AG08395 (cell line): ENCODE measurements at places on chromosomes 11 and 22.

DNA sequence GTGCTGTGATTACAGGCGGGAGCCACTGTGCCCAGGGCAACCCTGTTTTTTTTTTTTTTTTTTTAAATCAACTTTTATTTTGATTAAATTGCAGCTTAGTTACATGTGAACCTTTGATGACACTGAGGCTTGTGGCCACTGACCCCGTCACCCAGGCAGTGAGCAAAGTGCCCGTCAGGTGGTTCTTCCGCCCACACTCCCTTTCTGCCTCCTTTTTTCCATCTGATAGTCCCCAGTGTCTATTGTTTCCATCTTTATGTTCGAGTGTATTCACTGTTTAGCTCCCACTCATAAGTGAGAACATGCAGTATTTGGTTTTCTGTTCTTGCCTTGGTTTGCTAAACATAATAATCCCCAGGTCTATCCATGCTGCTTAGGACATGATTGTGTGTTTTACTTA, 110.9 kb upstream of the GRK3 start:
- DNase-seq = no peak

- DNase-seq = no peak
Observed at GRCh38 chr11:1568441-1568911, 3.6 kb downstream of the DUSP8 start.

DNA sequence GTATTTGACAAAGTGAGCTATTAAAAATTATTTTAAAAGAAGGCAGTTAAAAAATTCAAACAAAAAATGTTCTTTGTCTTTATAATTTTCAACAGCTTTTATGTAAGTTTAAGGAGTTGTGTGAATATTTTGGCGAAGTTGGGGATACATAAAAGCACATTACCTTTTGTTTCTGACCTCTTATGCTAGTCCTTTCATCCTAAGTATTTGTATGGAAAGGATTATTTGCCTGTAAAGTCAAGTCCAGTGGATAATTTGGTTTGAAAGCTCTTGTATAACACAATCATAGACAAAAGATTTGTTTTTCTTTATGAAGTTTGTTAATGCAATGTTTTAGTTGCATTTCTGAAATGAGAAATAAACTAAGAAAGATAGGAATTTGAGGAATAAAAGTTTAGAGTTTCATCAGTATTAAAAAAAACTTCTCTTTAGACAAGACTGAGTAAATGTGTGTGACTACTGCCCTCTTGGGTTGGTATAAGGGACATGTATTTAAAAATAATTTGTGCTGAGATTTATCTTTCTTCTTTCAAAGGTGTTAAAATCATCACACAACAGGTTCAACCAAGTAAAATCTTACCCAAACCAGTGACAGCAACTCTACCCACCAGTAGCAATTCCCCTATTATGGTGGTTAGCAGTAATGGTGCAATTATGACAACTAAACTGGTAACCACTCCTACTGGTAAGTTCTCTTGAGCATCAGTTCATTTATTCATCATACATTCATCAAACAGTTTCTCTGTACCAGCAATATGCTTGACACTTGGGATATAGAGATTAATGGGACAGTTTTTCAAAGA, 68.2 kb downstream of the EMSY start:
- DNase-seq = peak; percentile 11

DNA sequence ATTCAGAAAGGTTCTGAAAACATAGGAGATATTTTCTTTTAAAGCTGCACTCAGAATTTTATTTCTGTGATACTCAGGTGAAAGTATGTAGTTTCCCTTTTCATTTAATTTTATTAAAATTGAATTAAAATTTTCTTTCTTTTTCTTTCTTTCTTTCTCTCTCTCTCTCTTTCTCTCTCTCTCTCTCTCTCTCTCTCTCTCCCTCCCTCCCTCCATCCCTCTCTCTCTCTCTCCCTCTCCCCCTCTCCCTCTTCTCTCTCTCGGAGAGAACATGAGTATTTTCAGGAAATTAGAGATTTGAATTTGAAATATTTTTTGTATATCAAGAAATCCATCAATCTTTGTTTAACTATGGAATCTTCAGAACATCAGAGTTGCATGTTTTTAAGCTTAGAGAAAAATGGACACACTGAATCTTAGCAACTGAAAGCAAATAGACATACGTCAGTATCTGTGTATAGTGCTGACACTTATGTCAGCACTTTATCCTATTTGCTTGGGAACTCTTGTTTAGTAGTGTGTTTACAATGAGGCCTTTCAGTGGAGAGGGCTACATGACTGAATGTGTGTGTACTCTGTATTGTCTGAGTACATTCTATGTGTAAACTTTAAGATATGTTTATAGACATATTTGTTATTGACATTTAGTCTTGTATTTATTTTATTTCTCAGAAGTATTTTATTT, 44.5 kb downstream of the PDE3B start:
- DNase-seq = no peak

- DNase-seq = no peak
Observed at GRCh38 chr11:60170566-60170965, 12.3 kb downstream of the MS4A6A start.

GRCh38 chr22:30847583-30847982, 121.0 kb downstream of the MORC2 start:
- no peak for DNase-seq

GRCh38 chr22:31068970-31069369, 12.1 kb upstream of the SMTN start:
- DNase-seq = no peak

DNA sequence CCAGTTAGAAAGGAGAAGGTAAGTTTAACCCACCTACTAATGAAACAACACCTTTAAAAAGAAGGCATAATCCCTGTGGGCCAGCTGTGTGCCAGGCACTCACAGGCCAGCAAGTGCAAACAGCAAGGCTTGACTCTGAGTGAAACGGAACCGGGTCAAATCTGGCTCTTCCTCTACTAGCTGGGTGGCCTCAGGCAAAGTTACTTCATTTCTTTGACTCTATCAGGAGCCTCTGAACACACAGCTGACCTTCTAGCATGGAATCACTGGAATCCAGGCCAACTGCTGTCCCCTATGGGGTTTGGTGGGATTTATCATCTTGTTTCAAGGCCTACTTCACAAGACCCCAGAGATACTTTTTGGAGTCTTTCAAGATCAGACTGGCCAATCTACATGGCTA, 3.3 kb downstream of the RAB38 start:
- no peak for DNase-seq

GRCh38 chr11:5234381-5234834, at the start of gene HBD:
Gene HBD, minus strand, starts transcription at chr11:5234483. Its CDS starts 50 bp downstream, at chr11:5234433.
- DNase-seq = peak; percentile 61

GRCh38 chr11:65496304-65497140, 2.3 kb upstream of the MALAT1 start:
- no peak for DNase-seq

DNA sequence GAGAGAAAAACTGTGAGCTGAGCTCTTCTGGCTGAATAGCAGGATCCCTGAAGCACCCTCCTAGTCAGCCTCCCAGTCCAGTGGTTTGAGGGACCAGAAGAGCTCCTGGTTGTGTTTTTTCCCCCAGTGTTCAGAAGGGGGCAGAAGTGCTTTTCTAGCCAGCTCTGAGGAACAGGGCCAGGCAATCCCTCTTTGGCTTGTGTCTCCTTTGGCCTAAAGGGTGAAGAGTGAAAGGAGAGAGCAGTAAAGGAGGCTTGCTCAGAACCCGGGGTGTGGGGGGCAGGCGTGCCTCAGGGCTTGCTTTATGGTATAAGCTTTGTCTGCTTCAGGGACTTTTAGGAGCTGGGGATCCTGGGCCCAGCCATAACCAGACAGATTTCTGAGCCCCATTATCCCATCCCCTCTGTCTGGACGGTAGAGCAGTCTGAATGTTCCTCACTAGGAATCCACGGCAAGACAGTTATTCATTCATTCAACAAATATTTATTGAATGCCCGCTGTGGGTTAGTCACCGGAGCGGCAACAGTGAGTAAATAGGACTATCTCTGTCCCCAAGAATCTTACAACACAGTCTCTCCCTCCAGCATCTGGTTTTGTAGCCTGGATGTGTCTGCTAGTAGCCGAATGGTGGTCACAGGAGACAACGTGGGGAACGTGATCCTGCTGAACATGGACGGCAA, 14.5 kb downstream of the ACP2 start:
- DNase-seq = peak; percentile 64

DNA sequence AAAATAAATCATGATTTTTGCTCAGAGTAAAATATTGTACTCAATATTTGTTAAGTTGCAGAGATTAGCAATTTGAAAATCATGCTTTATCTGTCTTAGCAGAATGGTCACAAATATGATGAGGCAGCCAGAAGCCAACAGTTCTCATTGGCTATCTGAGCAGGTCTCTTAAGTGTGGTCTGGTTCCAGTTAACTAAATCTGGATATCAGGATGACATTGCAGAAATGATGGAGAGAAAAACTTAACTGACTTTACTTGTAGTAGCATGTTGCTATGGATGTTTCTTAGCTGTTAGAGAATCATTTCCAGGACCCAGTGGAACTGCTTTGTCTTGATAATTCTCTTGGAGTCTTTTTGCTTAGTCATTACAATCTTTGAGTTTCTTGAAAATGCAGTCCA, 1070.3 kb downstream of the JRKL start:
- DNase-seq = no peak

- peak; percentile 99 for DNase-seq
Observed at GRCh38 chr22:29310863-29311339, 4.5 kb downstream of the GAS2L1 start.

GRCh38 chr11:71934213-71934612, 5.4 kb downstream of the RNF121 start:
- DNase-seq = no peak

DNA sequence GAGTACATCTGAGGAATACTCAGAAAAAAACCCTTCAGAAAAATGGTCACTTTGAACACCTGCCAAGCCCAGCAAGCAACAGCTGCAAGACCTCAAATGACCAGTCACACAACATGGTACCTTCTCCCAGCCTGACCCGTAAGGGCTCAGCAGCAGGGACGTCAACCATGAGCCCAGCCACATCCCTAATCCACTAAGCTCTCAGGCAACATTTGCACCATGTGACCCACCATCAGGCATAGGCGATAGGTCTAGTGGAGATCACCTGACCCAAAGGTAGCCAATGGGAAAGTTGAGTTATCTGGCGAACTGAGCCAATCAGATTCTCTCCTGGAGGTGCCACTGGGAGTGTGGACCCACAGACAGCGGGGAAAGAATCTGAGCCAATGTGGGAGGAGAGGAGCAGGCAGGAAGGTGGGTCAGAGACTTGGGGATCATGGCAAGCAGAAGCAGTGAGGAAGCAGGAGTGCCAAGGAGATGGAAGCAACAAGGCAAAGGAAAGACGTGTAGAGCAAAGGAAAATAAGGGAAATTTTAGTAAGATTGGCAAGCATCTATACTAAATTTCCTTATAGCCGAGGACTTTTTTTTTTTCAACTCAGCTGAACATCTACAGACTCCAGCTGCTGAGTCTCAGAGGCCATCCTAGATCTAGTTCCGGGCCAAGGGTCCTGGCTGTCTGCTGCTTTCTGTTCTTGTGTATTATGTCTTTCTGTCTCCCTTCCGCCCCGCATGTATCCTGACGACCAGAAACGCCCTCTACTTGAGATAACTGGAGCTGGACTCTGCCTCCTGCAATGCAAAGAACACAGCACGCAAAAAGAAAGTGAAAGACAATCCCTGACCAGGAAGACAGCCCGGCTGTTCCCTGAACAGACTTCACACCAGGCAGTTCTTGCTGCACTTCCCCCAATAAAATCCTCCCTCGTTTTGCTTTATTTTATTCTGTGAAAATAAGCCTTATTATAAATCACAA, 11.0 kb upstream of the PLAAT2 start:
- peak; percentile 43 for DNase-seq

- no peak for DNase-seq
Observed at GRCh38 chr22:47796128-47796908, 1033.9 kb downstream of the TBC1D22A start.

DNA sequence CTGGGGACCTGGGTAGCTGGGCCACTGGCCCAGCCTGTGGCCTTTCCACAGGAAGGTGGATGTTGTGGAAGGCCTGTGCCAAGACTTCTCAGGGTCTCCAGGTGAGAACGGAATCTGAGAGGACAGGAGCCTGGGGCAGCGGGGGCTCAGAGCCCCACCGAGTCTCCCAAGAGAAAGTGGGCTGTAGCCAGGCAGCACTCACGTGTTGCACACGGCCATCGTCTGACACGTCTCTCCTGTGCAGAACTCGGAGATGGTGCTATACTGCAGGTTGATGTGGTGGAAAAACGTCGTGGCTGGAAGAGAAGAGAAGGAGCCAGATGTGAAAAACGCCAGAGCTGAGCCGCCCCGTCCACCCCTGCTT, 6.4 kb downstream of the MOB2 start:
- DNase-seq = no peak

DNA sequence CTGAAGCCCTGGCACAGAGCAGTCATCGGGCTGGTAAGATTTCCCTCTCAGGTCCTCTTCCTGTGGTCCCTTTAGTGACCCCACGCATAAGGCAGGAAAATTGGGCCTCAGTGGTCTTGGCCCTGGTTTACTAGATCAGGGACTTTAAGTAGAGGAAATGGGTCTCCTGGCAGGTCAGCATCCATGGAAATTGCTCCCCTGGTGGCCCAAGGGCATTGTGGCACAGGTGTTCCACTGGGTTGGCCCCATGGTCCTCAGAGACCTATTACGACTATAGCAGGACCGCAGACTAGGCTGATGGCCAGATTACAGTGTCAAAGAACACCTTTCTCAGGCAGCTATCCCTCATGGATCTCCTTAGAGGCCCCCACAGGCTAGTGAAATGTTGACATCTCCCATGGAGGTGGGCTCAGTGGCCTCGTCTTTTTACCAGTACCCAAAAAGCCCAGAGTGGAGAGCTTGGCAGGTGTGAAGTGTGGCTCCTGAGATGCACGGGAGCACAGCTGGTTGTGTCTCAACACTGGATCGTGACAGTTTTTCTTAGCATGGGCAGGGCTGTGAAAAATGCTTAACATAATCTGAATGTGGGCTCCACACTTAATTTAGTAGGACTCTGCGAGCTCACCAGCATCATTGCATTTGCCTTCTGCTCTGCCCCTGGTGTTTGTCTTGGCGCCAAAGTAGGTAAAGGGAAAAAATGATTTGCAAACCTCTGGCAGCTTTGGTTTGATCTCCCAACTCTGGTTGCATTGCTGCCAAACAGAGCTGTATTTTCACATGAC, 74.2 kb downstream of the ZBTB16 start:
- DNase-seq = no peak

DNA sequence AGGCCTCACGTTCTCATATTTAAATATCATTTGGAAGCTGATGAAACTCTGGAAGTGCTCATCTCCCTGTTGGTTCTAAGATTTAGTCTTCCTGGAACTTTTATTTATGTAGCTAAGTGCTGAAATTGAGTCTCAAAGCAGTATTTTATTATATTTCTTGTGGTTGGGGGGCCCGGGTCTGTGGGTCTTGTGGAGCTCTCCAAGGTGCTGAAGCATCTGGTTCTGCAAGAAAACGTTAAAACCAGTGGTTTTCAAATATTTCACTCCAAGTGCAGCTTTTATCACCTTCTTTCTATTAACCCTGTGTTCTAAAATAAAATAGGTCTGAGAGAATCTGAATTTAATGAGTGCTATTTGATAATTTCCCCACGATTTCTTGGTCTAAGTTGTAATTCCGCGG, 1404.8 kb downstream of the TBC1D22A start:
- no peak for DNase-seq

DNA sequence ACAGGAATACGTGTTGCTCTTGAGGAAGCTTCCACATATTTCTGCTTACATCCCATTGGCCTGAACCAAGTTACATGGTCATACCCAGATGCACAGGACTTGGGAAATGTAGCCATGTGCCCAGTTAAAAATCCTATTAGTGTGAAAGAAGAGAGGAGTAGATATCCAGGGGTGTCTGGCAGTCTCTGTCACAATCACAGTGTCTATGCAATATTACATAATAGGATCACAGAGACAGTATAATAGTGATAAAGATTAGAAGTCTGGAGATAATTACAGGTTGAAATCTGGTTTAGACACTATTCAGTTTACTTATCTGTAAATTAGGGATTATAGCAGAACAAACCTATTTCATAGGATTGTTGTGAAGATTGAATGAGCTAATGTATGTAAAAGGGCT, 62.6 kb upstream of the SLC6A5 start:
- DNase-seq = no peak
